ENCODE measurements at places on chromosomes 11 and 22.

DNA sequence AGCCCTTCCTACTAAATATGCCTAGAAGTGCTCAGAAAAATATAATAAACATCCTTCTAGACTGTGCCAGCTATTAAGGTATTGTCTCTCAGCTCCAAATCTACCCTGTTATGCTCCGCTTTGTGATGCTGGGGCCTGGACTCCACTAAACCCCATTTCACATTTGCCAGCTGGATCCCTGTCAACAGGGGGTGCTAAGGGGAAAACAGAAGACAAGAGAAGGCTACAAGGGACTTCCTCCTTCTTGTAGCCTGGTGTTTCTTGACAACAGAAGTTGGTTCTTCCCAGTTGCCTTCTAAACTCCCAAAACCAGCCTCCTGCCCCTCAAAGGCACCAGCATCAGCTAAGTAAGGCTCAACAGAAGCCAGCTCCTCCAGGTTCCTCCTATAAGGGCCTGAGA, 5.2 kb downstream of the NUMA1 start:
- DNase-seq = no peak

GRCh38 chr11:75884321-75884720, 69.3 kb downstream of the UVRAG start:
- no peak for DNase-seq

DNA sequence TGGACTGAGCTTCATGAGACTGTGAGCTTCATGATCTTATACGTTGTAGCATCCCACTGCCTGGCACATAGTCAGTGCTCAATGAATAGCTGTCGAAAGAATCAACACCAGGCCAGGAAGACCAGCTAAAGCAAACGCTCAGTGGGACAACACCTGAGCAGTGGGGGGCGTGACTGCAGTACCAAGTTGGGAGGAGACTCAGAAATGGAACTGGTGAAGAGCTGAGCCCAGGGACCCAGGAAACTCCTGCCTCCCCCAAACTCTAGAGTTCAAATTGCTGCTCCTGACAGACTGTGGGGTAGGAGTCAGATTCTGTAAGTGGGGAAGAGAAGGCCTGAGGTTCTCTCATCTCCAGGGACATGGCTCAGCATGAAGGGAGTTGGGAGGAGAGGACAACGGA, 59.3 kb downstream of the MORC2 start:
- no peak for DNase-seq

- no peak for DNase-seq
Measured at GRCh38 chr11:87002918-87003317, 34.8 kb upstream of the TMEM135 start.

DNA sequence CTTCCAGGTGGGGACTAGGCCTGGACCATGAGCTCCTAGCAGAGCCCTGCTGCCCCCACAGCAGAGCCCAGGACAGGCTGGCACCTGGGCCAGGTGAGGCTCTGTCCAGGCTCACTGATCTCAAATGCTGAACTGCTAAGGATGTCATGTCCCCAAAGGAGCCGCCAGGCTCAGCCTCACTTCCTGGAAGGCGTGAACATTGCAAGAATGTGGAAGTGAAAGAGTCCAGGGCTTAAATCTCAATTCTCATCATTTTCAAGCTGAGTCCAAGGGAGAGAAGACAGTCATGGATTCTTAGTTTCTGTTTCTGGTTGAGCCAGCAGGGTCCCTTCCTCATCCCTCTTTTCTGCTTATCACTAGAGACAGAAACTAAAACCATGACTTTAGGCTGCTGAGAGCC, 5.0 kb downstream of the ASCL2 start:
- no peak for DNase-seq

DNA sequence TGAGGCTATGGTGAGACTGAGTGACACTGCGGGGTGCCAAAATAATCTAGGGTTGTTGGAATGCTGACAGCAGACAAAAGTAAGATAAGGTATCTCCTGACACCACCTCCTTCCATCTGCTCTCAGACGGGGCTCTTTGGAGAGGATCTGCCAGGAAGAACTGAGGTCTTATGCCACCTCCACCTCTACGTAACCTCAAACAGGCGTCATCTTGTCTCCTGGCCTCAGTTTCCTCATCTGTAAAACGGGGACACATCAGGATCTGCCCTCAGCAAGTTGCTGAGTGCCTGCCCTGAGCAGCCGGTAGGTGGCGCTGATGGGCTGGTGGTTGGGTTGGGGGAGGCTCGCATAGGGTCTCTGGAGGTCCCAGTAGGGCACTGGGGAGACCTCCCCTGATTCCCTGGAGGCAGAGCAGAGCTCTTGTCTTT, 1.7 kb upstream of the MYEOV start:
- DNase-seq = peak; percentile 77

DNA sequence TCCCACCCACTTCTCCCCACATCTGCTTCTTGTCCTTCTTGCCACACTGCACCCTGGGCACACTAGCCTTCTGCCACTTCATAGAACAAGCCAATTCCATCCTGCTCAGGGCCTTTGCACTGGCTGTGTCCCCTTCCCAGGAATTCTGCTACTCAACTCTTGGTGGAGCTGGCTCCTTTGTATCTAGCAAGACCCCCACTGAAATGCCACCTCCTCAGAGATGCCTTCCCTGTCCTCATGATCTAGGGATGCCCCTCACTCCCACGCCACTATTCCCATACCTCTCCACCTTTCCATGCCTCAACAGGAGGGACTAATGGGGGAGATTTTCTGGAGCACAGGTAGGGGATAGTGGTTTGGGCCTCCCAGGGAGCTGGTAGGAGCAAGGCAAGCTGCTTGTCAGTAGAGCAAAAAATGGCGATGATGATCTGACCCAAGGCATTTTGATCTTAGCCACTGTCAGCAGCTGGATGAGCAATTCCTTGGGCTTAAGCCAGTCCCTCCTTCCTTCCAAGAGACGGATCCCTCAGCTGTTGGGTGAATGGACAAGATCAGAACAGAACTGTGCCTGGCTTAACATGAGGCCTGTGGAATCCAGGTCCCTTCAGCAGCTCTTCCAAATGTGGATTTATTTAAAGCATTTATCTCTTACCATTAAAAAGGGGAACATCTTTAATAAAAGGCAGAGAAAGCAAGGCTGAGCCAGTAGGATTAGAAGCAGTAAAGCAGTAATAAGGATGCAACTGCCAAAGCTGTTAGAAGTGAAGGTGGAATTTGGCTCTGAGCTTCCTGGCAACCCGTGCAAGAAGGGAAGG, 4.0 kb upstream of the PRDM11 start:
- no peak for DNase-seq

- DNase-seq = no peak
Measured at GRCh38 chr11:46210133-46210636, 67.3 kb upstream of the CREB3L1 start.

- DNase-seq = no peak
Measured at GRCh38 chr11:14190992-14191778, 167.8 kb downstream of the RRAS2 start.

- DNase-seq = no peak
Measured at GRCh38 chr11:65502555-65503367, 3.9 kb downstream of the MALAT1 start.

DNA sequence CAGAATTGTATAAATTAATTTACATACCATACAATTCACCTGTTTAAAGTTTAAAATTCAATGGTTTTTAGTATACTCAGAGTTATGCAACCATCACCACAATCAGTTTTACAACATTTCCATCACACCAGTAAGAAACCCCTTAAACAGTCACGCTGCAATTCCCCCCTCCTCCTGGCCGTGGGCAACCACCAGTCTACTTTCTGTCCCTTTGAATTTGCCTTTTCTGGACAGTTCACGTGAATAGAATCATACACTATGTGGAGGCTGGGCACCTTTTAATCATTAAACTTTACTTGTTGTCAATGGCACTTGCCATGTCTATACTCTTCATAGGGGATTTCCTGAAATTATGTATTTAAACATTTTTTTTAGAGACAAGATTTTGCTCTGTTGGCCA, 20.1 kb upstream of the SWAP70 start:
- DNase-seq = no peak

GRCh38 chr11:65112546-65113360, 1.1 kb downstream of the TM7SF2 start:
- peak; percentile 67 for DNase-seq

DNA sequence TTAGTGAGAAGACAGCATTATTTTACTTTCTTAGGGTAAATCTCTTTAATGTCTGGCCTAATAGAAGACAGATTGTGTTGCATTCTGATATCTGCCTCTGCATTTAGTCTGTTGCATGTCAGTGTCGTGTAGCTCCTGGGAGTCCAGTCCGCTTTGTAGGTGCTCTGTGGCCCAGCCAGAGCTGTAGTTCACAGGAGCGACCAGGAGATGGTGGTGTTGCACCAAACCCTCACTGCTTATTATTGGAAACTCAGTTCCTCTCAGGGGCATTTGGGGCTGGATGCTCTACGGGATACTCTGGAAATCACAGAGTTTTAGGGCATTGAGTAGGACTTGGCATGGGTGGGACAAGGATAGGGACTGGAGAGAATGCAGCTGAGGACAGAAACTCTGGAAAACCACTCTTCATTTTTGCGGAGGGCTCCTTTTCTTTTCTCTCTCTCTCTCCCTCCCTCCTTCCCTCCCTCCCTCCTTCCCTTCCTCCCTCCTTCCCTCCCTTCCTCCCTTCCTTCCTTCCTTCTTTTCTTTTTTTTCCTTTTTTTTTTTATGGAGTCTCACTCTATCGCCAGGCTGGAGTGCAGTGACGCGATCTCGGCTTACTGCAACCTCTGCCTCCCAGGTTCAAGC, 21.7 kb downstream of the MIAT start:
- peak; percentile 92 for DNase-seq

DNA sequence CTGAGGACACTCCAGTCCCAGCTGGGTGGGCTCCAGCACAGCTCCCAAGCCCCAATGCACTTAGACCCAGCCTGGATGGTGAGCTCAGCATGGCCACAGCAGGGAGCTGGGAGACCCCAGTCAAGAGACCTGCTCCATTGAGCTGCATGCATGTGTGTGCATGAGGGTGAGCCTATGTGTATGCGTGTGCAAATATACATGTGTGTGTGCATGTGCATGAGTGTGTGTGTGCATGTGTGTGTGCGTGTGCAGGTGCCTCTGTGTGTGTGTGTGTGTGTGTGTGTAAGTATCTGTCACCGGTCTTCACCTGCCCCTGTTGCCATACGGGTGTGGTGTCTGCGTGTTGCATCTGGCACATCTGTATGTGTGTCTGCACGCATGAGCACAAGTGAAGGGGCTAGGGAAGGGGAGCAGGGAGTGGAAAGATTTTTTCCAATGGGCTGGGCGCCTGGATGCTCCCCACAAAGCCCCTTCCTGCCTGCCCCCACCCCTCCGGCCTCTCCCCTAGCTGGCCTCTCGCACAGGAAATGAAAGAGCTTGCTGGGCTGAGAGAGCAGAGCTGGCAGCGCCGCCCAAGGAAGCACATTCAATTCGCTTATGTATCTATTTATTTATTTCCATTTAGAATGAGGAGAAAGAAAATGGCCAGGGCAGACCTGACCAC, 4.1 kb downstream of the TSPAN32 start:
- peak; percentile 67 for DNase-seq

DNA sequence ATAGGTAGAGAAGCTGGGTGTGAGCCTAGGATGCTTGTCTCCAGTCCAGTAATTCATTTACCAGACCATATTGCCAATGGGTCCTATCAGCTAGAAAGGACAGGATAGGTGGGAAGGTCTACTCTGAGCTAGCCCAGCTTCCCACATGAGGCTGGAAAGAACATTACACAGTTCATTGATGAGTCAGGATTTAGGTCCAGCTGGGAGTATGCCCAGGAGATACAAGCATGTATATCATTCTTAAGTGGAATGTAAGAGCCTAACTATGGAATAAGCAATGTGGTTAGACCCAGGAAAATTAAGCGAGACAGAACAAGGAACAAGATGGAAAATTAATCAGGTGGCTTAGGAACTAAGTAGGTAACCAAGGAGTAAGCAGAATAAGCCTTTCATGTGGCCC, 59.0 kb upstream of the TBCEL start:
- DNase-seq = no peak

GRCh38 chr11:76160856-76161255, 45.4 kb downstream of the WNT11 start:
- DNase-seq = no peak

DNA sequence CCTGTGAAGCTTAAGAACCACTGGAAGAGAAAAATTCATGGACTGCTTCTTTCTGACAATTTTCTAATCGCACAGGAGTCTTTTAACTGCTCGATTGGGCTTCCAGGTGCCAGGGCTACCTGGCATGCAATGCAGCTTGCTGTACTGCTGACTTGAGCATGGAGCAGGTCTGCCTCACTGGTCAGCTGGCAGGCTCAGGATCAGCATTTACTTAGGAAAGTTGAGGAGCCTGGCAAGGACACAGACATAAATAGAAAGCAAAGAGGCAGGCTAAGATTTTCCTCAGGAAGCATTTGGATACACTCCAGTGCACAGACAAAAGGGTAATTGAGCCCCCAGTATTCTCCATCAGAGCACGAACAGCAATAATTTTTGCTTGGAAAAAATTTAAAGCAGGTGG, 163.5 kb downstream of the CSNK2A3 start:
- DNase-seq = no peak

GRCh38 chr11:84788220-84788619, 838.9 kb downstream of the DLG2 start:
- no peak for DNase-seq

- DNase-seq = no peak
Measured at GRCh38 chr22:33656808-33657628, 263.3 kb downstream of the LARGE1 start.

DNA sequence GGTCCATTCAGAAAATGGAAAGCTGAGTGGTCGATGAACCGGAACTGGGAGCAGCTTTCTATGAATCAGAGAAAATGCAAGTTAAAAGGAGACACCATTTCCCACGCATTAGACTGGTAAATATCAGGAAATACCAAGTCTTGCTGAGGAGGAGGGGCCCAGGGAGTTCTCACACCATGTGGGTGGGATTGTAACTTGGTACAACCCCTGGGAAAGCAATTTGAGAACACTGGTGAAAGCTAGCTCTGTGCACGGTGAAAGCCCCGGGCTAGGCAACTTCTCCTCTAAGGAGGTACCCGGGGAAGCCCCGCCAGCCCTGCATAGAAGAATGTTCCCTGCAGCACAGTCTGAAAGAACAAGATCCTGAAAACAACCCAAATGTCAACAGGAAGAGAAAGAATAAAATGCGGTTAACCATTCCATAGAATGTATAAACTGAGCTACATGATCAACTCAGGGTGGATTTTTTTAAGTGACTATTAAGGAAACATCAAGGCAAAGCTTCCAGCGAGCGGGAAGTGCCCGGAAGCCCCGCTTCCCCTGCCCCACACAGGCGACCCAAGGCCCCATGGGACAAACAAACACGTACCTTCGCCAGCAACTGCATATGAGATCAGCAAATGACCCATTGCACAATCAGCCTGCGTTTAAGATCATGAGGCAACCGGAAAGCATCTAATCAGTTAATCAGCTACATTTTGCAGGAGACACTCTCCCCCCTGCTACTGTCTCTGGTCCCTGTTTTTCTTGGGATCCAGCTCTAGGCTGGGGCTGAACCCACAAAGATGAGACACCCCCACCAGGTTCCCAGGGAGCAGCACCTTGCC, 11.3 kb downstream of the SHANK2 start:
- DNase-seq = no peak

GRCh38 chr22:27870234-27871191, 48.5 kb downstream of the PITPNB start:
- no peak for DNase-seq

GRCh38 chr11:1668911-1669473, 28.0 kb upstream of the KRTAP5-6 start:
- peak; percentile 55 for DNase-seq

GRCh38 chr11:100831929-100832494, 144.9 kb downstream of the ARHGAP42 start:
- DNase-seq = no peak

- DNase-seq = no peak
Measured at GRCh38 chr22:16387088-16387487, 205.5 kb downstream of the CCT8L2 start.

- no peak for DNase-seq
Measured at GRCh38 chr11:117186431-117186761, 7.9 kb downstream of the SIDT2 start.

GRCh38 chr11:64218628-64219353, 7.2 kb downstream of the TRPT1 start:
- DNase-seq = no peak

All from posterior cingulate gyrus (tissue), 11 donors.